ENCODE measurements at places on chromosomes 16 and 17.

- no peak for DNase-seq
Observed at GRCh38 chr16:65406116-65406515, 284.3 kb upstream of the CDH11 start.

DNA sequence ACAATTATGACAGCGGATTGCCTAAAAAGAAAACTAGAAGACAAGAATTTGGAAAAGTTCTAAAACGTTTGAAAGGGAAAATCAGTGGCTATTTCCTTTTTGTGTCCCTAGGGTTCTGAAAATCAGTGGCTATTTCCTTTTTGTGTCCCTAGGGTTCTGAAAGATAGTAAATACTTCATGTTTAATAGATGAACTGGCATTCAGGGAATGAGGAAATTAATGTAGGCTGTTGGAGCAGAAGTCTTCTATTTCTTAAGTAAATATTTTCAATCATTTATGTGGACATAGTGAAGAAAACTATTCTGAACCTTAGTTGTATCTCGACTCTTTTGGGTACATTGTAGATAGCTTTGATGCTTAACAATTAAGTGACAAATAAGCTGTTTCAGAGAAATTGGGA lies 78.9 kb downstream of the SHISA6 start:
- DNase-seq, result no peak

DNA sequence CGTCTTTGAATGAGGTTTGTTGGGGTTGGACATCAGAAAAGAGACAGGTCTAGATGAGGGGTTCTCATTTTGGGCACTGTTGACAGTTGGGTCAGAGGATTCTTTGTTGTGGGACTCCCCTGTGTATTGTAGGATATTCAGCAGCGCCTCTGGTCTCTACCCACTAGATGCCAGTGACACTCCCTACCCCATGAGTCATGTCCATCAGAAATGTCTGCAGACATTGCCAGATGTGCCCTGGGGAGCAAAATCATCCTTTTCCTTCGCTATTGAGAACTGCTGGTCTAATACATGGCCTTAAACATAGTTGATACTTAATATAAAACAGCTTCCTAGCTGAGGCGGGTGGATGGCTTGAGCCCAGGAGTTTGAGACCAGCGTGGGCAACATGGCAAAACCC lies 3.1 kb downstream of the ABAT start:
- no peak for DNase-seq

- DNase-seq, result no peak
Observed at GRCh38 chr16:57471852-57472664, 9.6 kb downstream of the POLR2C start.

DNA sequence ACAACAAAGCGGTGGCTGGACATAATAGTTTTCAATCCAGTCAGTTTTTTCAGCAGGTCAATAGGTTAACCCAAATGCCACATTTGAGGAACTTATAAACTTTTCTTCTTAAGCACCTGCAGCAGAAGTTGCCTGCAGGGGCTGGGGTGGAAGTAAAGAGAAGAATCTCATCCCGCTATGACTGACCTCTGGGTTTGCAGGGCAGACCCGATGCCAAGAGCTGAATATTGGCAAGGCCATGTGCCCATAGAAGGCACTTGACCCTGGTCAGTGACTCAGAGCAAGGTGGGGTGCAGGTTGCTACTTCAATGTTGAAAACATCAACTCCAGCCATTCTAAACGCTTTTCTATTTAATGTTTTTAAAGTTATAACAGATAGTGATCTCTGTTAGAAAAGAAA lies 17.9 kb upstream of the SMPD3 start:
- DNase-seq, result no peak

GRCh38 chr17:75315541-75316243 lies 26.5 kb upstream of the SLC25A19 start:
- no peak for DNase-seq

DNA sequence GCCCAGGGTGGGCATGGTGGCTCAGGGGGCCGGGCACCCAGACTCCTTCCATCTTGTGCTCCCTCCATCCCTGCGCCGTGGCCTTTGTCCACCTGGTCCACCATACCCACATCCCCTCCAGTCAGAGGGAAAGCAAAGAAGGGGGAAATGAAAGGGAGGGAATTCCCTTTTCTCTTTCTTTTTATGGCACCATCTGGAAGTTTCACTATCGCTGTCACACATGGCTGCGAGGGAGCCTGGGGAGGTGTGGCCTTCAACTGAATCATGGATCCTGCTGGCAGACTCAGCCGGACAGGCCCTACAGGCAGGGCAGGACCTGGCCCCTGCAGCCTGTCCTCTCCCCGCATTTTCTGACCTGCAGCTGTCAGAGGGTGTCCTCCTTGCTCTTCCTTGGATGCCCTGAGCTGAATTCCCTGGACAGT lies 6.2 kb downstream of the SLC12A3 start:
- DNase-seq, result no peak

DNA sequence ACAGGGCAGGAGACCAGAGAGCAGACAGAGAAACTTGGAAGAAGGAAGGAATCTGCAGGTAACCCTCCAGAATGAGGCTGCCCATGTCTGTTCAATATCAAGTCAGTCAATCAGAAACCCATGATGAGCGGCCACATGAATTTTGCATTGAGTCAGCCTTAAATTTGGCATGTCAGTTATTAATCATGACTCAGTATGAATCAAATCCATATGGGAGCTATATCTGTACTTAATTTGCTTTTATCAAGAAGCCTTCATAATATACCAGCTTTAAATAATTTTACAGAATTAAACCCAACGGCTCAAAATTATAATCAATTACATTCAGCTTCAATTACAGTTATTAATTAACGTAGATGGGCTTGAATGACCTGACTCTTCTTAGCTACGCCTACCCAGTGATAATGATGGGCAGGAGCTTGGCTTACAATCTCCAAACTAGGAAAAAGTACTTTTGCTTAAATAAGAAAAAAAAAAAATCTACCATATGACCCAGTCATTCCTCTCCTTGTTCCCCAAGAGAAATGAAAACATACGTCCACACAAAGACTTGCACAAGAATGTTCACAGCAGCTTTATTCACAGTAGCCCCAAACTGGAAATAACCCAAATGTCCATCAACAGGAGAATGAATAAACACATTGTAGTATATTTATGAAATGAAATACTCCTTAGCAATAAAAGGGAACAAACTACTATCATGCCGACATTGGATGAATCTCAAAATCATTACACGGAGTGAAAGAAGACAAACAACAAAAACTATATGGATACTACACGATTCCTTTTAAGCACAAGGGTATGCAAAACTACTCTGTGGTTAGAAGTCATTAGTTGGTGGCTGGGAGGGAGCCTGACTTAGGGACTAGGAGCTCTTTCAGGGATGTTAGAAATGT lies 48.6 kb downstream of the SLC39A11 start:
- DNase-seq, result no peak

DNA sequence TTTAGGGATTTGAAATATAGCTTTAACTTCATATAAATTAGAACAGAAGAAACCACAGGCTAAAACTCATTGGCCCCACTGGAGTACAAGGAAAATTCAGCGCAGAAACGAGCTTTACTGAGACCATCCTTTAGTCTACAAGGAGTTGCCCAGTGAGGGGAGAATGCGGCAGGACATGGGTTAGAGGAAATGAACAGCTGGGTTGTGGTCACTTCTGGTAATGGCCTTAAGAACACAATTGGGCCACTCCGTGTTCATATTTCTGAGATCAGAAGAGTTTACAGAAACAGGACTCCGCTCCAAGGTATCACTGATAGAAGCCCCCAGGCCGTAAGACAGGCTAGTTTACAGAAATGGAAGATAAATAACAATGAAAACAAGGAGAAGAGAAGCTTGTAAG lies 188.3 kb downstream of the ZFHX3 start:
- DNase-seq, result no peak

DNA sequence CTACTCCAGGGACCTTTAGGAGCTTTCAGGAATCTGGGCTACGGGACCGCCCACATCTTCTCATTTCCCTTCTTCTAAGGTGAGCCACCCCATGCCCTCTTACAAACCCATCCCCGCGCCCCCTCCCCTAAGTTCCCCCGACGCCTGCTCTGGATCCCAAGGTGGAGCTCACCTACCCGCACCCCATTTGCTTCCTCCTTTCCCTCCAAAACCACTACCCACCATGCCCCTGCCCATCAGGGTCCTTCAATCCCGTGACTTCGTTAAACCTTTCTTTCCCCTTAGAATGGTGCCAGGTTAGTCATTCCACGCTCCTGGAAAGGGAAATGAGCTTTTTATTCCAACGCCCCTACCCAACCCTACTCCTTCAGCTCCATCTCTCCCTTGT lies 326 bp upstream of the MTMR4 start:
- no peak for DNase-seq

GRCh38 chr16:67731753-67732095 lies 12.6 kb upstream of the GFOD2 start:
- DNase-seq, result no peak

- no peak for DNase-seq
Observed at GRCh38 chr17:79956853-79957252, 78.8 kb downstream of the TBC1D16 start.

DNA sequence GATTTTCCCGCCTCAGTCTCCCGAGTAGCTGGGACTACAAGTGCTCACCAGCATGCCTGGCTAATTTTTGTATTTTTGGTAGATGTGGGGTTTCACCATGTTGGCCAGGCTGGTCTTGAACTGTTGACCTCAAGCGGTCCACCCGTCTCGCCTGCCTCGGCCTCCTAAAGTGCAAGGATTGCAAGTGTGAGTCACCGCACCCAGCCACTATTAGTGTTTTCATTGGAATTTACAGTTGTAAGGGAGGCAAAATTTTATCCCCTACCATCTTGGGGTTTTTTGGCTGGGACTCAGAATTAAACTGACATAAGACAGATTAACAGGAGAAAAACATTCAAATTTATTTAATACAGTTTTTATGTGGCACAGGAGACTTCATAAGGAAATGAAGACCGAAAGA lies 12.3 kb upstream of the MYCBPAP start:
- no peak for DNase-seq

- no peak for DNase-seq
Observed at GRCh38 chr17:19727501-19728078, 11.2 kb upstream of the SLC47A2 start.

DNA sequence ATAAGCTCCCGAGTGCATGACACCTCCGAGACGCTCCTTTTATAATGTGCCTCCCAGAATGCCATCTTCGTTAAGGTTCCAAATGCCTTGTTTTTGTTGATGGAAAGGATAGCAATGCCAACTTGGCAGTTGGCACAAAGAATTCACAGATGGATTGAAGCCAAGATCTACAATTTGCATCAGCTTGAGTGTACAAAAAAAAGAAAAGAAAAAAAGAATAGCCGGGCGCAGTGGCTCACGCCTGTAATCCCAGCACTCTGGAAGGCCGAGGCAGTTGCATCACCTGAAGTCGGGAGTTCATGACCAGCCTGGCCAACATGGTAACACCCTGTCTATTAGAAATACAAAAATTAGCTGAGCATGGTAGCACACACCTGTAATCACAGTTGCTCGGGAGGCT lies 7.6 kb downstream of the TBC1D16 start:
- no peak for DNase-seq

DNA sequence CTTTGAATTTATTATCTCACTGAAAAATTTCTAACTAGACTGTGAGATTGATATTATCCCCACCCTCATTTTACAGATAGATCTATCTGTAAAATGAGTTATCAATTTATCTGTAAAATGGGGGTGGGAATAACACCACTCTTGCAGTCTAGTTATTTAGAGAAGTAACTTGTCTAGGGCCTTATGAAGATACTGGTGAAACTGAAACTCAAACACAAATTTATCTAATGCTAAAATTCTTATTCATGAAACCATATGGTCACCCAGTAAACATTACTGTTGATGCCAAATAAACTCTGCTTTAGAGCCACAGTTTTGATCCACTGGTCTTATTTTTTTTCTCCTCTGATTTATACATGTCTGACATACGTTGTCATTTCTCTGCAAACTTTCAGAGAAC lies 52.1 kb upstream of the SMIM36 start:
- DNase-seq, result no peak

- no peak for DNase-seq
Observed at GRCh38 chr16:57619133-57619605, 9.3 kb upstream of the ADGRG1 start.

DNA sequence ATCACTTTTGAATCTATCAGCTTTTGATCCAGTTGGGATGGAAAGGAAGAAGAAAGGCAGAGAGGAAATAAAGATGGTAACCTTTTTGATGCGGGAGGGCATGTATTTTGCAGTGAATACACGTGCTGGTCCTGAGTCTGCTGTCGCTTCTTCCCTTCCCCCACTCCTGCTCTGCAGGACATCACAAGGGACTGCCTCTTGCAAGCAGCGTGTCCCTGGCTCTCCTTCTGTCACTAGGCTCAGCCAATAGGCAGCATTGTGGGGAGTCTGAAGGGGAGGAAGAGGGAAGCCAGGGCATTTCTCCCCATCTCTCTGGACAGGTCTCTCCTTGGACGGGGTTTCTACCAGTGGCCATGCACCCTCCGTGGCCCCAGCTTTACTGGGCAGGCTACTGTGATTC lies 15.7 kb upstream of the WFDC1 start:
- no peak for DNase-seq

DNA sequence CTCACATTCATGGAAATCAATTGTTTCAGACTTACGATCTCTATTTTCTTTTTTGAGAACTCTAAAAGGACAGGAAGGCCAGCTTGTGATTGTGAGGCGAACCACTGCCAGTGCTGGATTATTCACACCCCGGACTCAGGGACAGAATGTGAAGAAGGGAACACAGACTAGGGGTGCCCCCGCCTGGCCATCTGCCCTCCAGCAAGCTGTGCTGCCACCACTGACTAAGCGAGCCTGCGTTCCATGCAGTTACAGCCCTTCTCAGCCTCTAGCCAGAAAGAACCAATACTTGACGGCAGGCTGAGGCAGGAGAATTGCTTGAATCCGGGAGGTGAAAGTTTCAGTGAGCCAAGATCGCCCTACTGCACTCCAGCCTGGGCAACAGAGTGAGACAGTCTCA lies 2.8 kb downstream of the HAGH start:
- DNase-seq, result no peak

GRCh38 chr16:89049484-89050118 lies 44.1 kb upstream of the ACSF3 start:
- no peak for DNase-seq

DNA sequence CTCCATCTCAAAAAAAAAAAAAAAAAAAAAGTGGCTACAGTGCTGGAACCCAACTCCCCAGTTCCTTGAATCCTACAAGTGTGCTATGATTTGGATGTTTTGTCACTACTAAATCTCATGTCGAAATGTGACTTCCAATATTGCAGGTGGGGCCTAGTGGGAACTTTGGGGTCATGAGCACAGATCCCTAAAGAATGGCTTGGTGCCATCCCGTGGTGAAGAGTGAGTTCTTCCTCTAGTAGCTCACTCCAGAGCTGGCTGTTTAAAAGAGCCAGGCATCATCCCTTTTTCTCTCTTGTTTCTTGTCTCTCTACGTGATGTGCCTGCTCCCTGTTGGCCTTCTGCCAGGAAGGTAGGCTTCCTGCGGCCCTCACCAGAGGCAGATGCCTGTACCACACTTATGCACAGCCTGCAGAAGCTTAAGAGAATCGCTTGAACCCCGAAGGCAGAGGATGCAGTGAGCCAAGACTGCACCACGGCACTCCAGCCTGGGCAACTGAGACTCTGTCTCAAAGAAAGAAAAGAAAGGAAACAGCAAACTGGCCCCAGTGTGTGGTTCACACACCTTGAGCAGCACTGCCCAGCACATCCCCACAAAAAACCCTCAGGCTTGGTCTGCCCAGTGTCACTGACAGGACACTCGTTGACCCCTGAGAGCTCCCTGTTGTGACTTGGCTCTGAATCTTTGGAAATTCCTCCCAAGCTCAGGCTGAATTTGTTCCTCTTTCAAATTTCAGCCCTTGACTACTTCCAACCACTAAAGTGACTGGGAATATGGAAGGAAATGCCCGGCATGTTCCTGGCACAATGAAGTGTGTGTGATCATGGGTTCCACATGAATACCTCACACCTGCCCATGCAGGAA lies 3.1 kb downstream of the MT1E start:
- DNase-seq, result no peak

Data from CD4-positive, alpha-beta T cell treated with Interleukin-15 for 4 hours (primary cell).